ENCODE measurements at places on chromosomes 2 and 18. TPM values are rescaled to one million over a fixed set of nuclear protein-coding genes. Genes with fewer than 3 reads are reported as not detected.

KYNU gene
- 4.6 TPM for total RNA-seq

GRHL1 gene
- total RNA-seq: 0.22 TPM

CCDC141 gene
- total RNA-seq: not detected

GALNT3 gene
- 4.6 TPM for total RNA-seq

STARD6 gene
- total RNA-seq: not detected

MAP4K3 gene
- 95.9 TPM for total RNA-seq

STAT4 gene
- total RNA-seq: 1.1 TPM

Data from placental pericyte (primary cell).